ENCODE measurements at places on chromosomes 7 and 10. TPM values are rescaled to one million over a fixed set of nuclear protein-coding genes. Genes with fewer than 3 reads are reported as not detected.
A peak's percentile ranks its signal among the peaks of the same experiment; 100 is the strongest.

GRCh38 chr7:127536394-127536691 is 49.1 kb downstream of the GCC1 start:
- H3K4me1 ChIP-seq = no peaks in the 10 kb centered on the region
- no peak overlapping the region for H3K4me3 ChIP-seq
- no peak overlapping the region for H3K27ac ChIP-seq
- H3K27me3 ChIP-seq = peaks cover 38% of the 10 kb centered on the region

GRCh38 chr7:75619636-75620035 is 119.1 kb downstream of the HIP1 start:
- no peak overlapping the region for H3K27ac ChIP-seq
- no peak for DNase-seq
- H3K36me3 ChIP-seq = no peaks in the 10 kb centered on the region
- H3K27me3 ChIP-seq = no peaks in the 10 kb centered on the region

DNA sequence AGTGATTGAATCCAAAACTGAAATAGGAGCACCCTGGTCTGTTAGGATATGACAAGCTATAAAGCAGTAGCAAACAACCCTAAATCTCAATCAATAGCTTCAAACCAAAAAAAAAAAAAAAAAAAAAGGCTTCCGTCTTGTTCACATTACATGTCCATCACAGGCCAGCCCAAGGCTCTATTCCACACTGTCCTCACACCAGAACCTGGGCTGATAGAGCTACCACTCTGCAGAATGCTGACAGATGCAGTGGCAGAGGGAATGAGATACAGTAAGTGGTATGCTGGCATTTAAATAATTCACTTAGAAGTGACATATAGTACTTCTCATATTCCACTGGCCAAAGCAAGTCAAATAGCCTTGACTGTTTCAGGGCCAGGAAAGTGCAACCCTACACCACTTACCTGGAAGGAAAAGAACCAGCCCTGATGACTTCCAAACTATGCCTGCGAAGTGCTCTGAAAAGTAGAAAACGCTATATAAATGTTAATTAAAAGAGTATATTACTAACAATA is 5.8 kb downstream of the CDCA7L start:
- H3K36me3 ChIP-seq = peaks cover 58% of the 10 kb centered on the region
- DNase-seq = no peak
- H3K27ac ChIP-seq = peak overlapping the region; percentile 94
- H3K4me3 ChIP-seq = peak overlapping the region; percentile 57
- peaks cover 72% of the 10 kb centered on the region for H3K4me1 ChIP-seq

DNA sequence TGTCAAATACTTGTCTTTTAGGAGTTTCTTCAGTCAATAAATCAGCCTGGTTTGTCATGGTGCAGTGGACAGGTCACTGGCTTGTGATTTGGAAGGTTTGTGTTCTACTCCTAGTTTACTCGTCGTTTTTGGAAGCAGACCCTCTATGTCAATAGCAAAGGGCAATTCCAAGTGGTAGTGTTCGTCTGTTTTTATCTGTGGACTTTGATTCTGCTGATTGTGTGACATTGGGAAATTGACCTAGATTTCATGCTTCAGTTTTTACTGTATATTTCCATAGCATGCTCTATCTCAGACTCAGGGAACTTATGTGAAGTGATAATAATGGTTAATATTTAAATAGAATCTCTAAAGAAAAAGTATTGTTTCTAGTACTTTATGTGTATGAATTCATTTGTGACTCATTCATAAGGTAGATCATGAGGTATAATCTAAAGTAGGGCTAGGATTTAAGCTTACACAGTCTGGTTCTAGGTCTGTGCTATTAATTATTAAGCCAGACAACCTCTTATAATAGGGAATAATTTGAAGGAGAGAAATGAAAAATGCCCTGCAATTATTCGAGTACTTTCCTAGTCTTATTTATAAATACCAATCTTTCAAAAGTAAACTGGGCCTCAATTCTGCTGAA is 198.1 kb downstream of the REEP3 start:
- H3K36me3 ChIP-seq = no peaks in the 10 kb centered on the region
- DNase-seq = no peak
- peaks cover 4% of the 10 kb centered on the region for H3K27me3 ChIP-seq
- H3K4me3 ChIP-seq = no peak overlapping the region
- no peak overlapping the region for H3K27ac ChIP-seq
- peaks cover 13% of the 10 kb centered on the region for H3K4me1 ChIP-seq

DNA sequence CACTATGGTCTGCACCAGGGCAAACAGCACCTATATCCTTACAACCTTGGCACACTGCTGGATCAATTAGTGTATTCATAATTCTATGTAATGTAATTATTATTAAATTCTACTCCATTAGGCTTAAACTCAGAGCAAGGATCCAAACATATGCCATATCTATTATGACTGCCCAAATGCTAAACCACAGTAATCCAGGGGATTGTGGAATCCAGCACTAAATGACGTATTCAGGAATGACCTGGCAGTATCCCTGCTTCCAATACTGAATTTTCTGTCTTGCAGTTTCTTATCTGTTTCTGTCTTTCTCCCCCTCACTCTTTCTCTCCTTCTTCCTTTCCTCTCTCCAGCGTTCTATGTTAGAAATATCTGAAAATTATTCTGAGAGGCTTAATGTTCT is 16.5 kb upstream of the UBE2D1 start:
- H3K4me3 ChIP-seq = no peak overlapping the region
- H3K36me3 ChIP-seq = no peaks in the 10 kb centered on the region
- DNase-seq = no peak
- peaks cover 7% of the 10 kb centered on the region for H3K4me1 ChIP-seq
- no peaks in the 10 kb centered on the region for H3K27me3 ChIP-seq
- H3K27ac ChIP-seq = no peak overlapping the region

GRCh38 chr7:4683043-4683883 is 1.2 kb downstream of the FOXK1 start:
- peak overlapping the region; percentile 97 for H3K27ac ChIP-seq
- DNase-seq = peak; percentile 37
- H3K4me3 ChIP-seq = peak overlapping the region; percentile 89
- no peaks in the 10 kb centered on the region for H3K27me3 ChIP-seq
- peaks cover 32% of the 10 kb centered on the region for H3K4me1 ChIP-seq
- peaks cover 16% of the 10 kb centered on the region for H3K36me3 ChIP-seq

DNA sequence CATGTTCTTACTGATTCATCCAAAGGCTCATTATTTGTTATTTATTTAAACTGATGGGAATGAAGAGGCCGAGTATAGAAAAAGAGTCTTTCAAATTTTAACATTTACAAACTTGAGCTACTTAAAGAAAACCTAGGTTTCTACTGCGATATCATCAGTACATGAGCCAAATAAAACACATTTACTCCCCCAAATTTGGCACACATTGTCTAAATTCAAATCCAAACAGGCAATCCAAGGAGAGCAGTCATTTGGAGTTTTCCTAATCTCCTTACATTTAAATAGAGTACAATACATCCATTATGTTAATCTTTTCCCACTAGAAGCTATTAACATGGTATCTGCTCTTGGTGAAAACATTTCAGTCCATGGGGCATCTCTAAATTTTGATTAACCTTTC is 2.2 kb downstream of the NMT2 start:
- no peak for DNase-seq
- peak overlapping the region; percentile 80 for H3K4me3 ChIP-seq
- H3K36me3 ChIP-seq = peaks cover 4% of the 10 kb centered on the region
- H3K4me1 ChIP-seq = peaks cover 52% of the 10 kb centered on the region
- H3K27ac ChIP-seq = no peak overlapping the region
- no peaks in the 10 kb centered on the region for H3K27me3 ChIP-seq

DNA sequence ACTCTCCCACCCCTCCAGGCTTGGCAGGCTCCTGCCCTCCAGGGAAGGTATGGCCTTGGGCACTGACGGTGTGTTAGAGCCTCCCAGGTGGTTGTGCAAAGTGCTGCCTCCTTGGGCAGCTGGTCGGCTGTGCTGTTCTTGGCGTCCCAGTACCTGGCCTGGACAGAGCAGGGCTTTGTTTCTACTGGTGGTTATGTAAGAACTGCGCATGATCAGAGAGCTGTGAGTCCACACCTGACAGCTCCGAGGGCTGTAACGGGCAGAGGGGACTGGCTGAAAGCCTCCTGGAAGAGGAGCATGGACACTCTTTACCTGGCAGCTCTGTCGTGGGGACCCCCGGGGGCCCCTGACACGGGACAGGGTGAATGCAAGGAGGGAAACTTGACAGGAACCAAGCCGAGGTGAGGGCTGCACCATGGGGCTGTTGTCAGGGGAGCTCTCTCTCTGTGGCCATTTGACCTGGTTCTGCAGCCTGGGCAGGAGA is 3.1 kb upstream of the SFRP5 start:
- no peak for DNase-seq
- H3K36me3 ChIP-seq = no peaks in the 10 kb centered on the region
- H3K4me3 ChIP-seq = no peak overlapping the region
- no peak overlapping the region for H3K27ac ChIP-seq

- H3K4me1 ChIP-seq = no peaks in the 10 kb centered on the region
- H3K27ac ChIP-seq = no peak overlapping the region
- no peak for DNase-seq
- H3K4me3 ChIP-seq = no peak overlapping the region
- H3K27me3 ChIP-seq = peaks cover 36% of the 10 kb centered on the region
Observed at GRCh38 chr7:1366801-1367405, 92.4 kb downstream of the MICALL2 start.

DNA sequence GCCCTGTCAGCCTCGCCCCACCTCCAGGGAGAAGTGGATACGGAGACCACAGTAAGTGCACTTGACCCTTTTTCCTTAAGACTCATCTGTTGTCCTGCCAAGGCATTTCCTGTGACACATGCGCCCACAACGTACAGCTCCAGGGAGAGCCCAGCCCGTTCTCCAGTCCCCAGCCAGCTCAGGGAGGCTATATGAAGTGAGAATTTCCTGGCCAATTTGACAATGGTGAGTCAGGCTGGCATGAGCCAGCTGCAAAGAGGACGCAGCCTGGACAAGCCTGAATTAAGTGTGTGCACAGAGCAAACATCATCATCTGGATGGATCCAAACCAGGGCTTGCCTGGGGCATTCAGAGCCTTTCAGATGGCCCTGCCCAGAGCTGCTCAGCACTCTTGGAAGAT is 244.8 kb downstream of the KCNMA1 start:
- H3K27me3 ChIP-seq = no peaks in the 10 kb centered on the region
- H3K4me1 ChIP-seq = peaks cover under 1% of the 10 kb centered on the region
- DNase-seq = no peak
- no peak overlapping the region for H3K27ac ChIP-seq

DNA sequence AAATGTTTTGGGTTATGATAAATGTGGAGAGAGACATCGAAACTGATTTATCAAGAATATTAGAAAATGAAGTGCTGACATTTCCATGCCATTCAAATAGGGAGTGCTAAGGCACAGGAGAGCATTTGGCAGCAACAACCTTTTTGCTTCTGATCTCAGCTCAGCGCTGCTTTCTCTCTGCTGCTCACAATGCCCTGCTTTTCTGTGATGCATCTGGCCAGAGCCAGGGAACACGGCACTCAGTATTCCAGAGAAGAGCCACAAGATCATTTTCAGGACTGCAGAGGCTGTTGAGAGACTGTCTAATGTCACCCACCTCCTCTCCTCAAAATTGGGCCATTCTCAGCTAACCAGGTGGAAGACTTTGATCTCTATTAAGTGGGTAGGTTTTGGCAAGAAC is 28.1 kb downstream of the INSYN2A start:
- H3K4me3 ChIP-seq = no peak overlapping the region
- H3K27me3 ChIP-seq = no peaks in the 10 kb centered on the region
- no peaks in the 10 kb centered on the region for H3K4me1 ChIP-seq
- no peak overlapping the region for H3K27ac ChIP-seq

- H3K36me3 ChIP-seq = no peaks in the 10 kb centered on the region
- peaks cover 1% of the 10 kb centered on the region for H3K27me3 ChIP-seq
- H3K4me3 ChIP-seq = no peak overlapping the region
- no peak for DNase-seq
Observed at GRCh38 chr10:83945982-83946718, 193.2 kb upstream of the GHITM start.

GRCh38 chr10:122140941-122141623 is 130.0 kb upstream of the BTBD16 start:
- no peaks in the 10 kb centered on the region for H3K36me3 ChIP-seq
- H3K27me3 ChIP-seq = no peaks in the 10 kb centered on the region
- H3K4me3 ChIP-seq = no peak overlapping the region
- H3K27ac ChIP-seq = no peak overlapping the region
- no peaks in the 10 kb centered on the region for H3K4me1 ChIP-seq
- DNase-seq = peak; percentile 7

DNA sequence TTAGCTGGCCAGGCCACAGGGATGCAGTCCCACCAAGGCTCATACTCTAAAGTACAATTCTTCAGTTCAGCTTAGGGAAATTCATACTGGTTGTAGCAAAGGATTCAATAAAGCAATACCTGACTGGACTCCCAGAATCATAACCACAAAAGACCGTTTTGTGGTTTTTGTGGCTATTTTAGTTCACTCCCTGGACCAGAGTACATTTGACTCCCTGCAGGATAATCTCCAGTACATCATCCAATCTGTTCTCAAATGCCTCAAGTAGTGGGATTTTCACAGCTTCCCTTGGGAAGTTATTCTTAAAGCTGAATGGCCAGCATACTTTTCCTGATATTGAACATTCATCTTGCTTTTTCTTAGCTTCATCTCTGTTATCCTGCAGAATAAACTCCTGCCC is 29.3 kb upstream of the YAE1 start:
- no peaks in the 10 kb centered on the region for H3K4me1 ChIP-seq
- DNase-seq = no peak
- H3K27ac ChIP-seq = no peak overlapping the region
- no peak overlapping the region for H3K4me3 ChIP-seq
- no peaks in the 10 kb centered on the region for H3K36me3 ChIP-seq

DNA sequence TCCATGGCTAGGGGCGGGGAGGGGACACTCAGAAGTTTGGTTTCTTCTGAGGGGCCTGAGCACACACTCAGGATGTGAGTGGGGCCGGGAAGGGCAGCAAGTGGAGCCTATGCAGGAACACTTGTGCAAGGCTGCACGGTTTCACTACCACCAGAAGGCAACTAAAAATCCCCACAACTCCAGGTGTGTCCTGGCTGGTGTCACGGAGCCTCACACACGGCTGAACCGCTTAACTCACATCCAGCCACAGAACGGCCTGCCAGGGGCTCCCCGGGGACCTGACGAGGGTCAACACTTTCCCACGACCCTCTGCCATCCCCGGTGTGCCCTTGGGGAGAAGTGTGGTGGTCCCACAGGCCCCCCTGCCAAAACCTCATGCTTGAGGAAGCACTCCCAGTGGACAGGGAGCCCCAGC is 173.9 kb downstream of the ELFN1 start:
- DNase-seq = no peak
- H3K4me1 ChIP-seq = no peaks in the 10 kb centered on the region
- H3K36me3 ChIP-seq = no peaks in the 10 kb centered on the region
- H3K27ac ChIP-seq = no peak overlapping the region
- H3K27me3 ChIP-seq = no peaks in the 10 kb centered on the region
- no peak overlapping the region for H3K4me3 ChIP-seq

ATAD1 gene
- total RNA-seq = 43.8 TPM

DBF4 gene
- 78.7 TPM for total RNA-seq

DYDC1 gene
- not detected for total RNA-seq

KLF6 gene
- 116 TPM for total RNA-seq

CRYGN gene
- 0.90 TPM for total RNA-seq

VPS37D gene
- total RNA-seq = 0.87 TPM
